ENCODE measurements at places on chromosomes 16 and 17.

DNA sequence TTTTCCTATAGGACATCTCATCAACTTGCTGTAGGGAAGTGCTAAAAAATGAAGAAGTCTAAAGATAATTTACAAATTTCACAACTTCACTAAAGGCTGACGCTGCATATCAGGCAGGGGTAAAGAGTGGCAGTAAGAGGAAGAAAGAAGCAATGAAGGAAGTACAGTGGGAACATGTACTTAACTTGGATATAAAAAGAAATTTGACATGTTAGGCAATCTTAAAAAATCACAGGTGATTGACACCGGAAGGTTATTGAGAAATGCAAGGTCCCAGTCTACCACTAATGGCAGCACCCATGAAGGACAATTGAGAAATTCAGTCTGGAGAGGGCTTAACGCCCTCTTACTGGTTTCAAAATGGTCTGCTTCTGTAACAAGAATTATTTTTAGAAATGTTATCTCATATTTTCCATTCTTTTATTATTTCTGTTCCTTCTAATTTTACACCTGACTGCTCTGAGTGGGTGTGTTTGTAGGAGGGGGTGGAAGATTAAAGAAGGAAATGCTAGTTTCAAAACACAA is 358.1 kb downstream of the KCNJ2 start:
- peak; percentile 96 for DNase-seq

DNA sequence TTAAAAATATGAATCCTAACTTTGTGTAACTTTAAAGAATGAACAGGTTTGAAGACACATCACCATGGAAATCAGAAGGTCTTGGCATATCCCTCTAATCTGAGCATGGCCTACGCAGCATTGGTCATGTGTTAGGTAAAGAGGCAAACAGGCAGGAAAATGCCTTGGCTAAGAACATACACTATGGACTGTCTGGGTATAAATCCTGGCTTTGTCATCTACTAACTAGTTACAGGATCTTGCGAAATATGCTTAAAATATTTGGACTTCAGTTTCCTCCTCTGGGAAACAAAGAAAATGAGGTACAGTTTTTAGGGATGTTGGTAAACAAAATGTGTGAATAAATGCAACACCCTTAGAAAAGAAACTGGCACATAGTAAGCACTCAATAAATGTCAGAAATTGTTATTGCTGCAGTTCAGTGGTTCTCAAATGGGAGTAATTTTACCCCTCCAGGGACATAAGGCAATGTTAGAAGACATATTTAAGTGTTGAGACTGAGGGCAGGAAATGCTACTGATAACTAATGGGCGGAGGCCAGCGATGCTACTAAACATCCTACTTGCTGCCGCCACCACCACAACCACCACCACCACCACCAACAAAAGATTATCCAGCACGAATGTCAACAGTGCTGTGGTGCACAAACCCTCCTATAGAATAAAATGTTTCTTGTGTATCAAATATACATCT is 770.8 kb upstream of the SOX9 start:
- no peak for DNase-seq

DNA sequence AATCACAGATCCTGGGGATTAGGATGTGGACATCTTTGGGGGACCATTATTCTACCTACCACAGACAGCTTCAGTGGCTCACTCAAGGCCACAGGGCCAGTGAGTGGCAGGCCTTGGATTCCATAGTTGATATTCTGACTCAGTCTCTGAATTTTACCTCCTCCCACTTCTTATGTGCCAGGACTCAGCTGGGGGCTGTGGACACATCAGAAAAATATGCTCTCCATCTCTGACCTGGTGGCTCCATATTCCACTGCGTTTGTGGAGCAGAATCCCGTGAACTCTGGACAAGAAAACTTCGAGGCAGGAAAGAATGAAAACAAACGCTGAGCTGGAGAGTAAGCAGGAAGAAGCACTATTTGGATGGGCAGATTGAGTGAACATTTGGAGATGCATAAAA is 301.8 kb upstream of the MAF start:
- DNase-seq, result no peak

GRCh38 chr16:52068447-52069074 is 478.4 kb downstream of the TOX3 start:
- no peak for DNase-seq

DNA sequence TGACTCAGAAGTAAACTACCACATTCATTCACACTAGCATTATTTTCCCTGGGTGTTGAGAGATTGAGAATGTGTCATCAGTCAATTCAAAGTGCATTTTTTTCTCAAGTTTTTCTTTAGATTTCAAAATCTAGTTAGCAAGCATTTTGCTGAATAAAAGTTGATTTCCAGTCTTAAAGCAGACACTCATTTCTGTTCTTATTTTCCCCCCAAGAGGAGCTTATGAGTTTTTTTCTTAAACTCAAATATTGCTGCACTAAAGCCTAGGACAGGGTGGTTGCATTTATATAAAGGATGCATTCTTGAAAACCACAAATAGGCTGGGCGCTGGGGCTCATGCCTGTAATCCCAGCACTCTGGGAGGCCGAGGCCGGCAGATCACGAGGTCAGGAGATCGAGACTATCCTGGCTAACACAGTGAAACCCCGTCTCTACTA is 15.3 kb downstream of the CDH3 start:
- no peak for DNase-seq

GRCh38 chr17:20028443-20028842 is 19.3 kb downstream of the SPECC1 start:
- peak; percentile 30 for DNase-seq

- peak; percentile 57 for DNase-seq
Measured at GRCh38 chr17:43917348-43918025, 10.2 kb upstream of the MPP2 start.

- DNase-seq, result no peak
Measured at GRCh38 chr17:15442311-15443180, 24.9 kb downstream of the CDRT4 start.

DNA sequence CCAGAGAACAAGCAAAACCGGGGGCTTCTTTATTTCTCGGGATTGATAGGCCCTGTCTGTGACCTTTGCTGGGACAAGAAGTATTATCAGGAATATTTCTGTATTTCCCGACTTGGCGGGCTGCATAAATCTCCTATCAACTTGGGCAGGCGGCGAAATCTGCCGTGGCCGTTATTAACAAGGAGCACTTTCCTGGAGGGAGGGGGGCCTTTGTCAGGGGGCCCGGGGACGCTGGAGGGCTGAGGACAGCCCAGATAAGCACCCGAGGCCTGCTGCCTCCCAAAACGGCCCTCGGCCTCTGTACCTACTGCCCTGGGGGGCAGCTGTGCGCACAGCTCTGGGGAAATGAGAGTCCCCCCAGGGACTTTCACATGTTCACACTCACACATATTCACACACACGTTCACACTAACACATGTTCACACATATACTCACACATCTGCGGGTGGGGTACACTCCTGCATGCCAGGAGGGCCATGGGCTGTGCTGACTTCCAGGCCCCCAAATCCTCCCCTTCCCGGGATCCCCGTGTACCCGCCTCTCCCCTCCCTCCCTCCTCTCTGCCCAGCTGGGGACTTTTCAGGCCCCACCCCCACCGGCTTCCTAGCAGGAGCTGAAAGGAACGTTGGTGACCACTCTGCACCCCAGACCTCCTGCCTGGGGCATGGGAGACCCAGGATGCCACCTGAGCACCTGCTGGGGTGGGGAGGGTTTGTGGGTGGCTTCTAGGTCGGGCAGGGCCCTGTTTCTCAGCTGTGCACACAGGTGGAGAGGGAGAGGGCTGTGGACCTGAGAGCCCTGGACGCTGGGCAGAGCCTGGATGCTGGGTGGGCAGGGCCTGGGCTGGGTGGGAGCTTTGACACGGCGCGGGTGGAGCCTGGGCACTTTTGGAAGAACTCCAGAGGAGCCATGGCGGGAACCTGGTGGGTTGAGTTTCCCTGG is 24.3 kb upstream of the GSE1 start:
- no peak for DNase-seq

All from AML-193 (cell line).